ENCODE measurements at places on chromosomes 2 and 18. TPM values are rescaled to one million over a fixed set of nuclear protein-coding genes. Genes with fewer than 3 reads are reported as not detected.

Gene REG3G
- not detected for total RNA-seq

Gene SERPINB12
- not detected for total RNA-seq

Gene STARD6
- total RNA-seq: not detected

DNA sequence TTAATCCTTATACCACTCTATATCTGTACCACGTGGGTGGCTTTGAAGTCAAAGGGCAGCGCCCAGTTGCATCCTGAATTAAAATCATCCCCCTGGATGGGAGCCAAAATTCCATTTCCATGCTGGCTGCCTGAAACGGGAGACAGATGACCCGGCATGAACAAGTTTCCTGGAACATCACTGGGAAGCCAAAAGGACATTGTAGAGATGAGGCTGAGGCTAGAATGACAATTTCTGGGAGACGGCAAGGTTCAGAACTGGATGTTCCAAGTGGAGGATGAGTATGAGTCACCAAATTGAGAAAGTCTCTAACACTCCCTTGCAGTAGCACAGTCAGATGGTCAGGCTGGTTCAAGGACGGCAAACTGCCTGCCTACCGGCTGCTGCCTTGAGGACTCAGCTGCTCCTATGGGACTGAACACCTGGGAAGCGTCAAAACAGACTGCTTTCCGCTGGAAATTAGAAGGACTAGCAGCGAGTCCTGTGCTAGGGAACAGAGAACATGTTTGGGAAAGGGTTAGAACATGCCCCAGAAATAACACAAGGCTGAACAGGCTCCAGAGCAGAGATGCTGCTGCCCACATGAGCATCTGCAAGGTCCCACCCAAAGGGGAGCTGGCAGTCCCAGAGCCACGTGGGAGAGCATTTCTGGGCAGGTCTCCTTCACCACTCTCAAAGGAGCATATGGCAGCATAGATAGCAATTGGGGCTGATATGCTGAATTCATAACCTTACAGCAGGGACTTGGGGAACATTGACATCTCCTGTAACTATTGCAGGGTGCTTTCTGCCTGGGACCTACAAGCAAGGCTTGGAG, 32.0 kb downstream of the YPEL5 start:
- no peak for DNase-seq

DNA sequence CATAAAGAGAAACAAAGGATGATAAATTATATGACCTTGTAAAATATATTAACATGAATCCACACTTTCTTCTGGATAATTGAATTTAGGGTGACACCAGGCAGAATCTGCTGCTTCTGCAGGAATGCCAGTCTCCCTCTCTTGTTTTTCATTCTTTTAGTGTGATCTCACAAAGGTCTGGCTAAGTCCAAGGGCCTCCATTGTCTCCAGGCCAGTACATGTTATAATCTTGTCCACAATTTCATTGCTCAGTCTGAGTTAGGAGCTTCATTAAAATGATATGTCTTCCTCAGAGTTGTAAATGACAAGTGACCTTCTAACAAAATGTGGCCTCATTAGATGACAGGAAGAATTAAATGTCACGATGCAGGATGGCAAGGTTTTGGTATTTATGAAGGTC, 110.2 kb downstream of the APOB start:
- no peak for DNase-seq

GRCh38 chr2:136916131-136916530, 150.8 kb downstream of the THSD7B start:
- DNase-seq: peak; percentile 69

DNA sequence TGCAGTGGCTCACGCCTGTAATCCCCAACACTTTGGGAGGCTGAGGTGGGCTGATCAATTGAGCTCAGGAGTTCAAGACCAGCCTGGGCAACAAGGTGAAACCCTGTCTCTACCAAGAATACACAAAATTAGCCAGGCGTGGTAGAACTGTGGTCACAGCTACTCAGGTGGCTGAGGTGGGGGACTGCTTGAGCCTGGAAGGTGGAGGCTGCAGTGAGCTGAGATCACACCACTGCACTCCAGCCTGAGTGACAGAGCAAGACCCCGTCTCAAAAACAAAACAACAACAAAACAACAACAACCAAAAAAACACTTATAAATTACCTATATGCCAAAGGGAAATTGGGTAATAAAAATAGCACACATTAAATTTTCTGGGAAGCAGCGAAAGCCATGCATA, 141.6 kb downstream of the HDAC4 start:
- no peak for DNase-seq

Measured in kidney epithelial cell (primary cell).